ENCODE measurements at places on chromosomes 1 and 21.

GRCh38 chr1:200542162-200542561, 78.4 kb downstream of the KIF14 start:
- no peak for DNase-seq

DNA sequence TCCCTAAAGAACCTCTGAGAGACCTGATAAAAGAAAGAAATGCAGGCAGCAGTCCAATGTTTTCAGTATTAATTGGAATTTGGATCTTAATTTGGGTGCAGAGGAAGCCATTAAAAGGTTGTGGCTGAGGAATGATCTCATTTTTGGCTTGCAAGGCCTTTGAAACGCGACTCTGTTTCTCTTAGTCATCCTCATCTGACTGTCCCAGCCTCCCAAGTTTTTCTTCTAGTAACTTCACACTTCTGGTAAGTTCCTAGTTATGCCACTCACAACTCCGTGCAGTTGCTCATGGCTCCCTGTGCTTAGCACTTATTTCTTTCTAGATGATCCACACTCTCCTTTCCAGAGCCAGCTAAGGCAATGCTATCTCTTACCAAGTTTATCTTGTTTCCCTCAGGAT, 147.4 kb upstream of the USP24 start:
- no peak for DNase-seq

- peak; percentile 50 for DNase-seq
Measured at GRCh38 chr1:210754878-210755665, 378.9 kb downstream of the KCNH1 start.

- no peak for DNase-seq
Measured at GRCh38 chr1:87061742-87062156, 147.3 kb downstream of the HS2ST1 start.

DNA sequence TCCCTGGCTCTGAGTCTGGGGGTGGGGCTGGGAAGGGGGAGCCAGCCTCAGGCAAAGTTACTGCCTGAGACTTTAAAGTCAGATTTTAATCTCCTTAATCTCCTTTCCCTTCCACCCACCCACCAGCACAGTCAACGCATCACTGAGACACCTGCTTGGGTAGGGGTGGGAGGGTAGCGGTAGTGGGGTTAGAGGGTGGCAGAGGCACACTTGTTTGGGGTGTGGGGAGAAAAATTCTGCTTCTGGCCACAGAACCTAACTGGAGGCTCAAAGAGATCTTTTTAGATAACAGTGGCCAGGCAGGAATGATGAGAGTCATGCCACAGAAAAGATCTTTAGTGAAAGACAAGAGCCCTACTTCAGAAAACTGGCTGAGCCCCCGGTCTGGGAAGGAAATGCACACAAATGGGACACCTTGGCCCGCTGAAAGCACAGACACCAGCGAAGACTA, 44.1 kb downstream of the CD247 start:
- no peak for DNase-seq

DNA sequence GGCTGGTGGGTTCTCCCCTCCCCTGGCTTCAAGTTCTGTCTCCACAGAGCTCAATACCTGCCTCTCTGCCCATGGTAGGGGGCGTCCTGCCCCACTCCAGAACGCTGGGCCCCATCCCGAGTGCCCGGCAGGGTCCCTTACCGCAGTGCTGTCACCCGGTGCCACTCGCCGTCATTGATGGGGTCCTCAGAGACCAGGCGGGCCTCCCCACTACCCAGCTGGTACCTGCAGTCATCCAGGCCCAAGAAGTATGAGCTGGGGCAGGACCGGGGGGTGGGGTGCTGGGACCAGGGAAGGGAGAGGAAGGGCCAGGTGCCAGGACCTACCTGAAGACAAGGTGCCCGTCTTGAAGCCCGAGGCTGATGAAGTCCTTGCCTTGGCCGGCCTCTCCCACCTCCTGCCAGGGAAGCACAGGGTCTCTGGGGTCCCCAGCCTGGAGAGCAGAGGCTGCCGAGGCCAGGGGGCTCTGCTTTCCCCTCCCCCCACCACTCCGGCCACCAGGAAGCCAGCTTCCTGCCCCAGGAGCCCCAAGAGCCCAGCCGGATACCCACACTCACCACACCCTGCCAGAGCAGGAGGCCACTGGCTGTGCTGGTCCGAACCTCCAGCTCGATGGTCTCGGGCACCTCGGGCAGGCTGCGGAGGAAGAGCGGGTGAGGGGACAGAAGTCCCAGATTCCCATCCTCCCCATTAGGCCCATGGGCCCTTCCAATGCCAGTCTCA, 12.1 kb downstream of the LDLRAD2 start:
- no peak for DNase-seq

DNA sequence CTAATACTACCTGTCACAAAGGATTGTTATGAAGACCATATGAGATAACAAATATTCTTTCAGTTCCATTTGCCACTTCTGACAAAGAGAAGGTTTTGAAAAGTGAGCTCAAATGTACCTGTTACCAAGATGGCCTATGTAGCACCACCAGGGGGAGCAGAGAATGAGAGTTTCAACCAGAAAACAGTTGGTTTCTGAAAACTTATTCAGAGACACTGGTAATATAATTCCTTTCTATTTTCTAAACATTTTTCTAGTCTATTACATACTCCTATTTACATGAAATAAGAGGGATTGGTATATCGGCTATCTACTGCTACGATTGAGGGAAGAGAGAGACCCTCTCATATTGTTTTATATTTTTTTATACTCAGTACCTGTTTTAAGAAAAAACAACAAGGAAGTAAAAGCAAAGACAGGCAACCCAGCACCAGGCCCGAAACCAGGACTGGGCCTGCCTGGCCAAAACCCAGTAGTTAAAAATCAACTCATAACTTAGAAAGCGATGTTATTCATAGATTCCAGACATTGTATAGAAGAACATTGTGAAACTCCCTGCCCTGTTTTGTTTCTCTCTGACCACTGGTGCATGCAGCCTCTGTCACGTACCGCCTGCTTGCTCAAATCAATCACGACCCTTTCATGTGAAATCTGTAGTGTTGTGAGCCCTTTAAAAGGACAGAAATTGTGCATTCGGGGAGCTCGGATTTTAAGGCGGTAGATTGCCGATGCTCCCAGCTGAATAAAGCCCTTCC, 48.3 kb downstream of the IL23R start:
- DNase-seq = no peak

- no peak for DNase-seq
Measured at GRCh38 chr1:247496581-247497285, 38.8 kb upstream of the OR2B11 start.
